RKO (cell line): ENCODE measurements at places on chromosomes 5 and 9.

DNA sequence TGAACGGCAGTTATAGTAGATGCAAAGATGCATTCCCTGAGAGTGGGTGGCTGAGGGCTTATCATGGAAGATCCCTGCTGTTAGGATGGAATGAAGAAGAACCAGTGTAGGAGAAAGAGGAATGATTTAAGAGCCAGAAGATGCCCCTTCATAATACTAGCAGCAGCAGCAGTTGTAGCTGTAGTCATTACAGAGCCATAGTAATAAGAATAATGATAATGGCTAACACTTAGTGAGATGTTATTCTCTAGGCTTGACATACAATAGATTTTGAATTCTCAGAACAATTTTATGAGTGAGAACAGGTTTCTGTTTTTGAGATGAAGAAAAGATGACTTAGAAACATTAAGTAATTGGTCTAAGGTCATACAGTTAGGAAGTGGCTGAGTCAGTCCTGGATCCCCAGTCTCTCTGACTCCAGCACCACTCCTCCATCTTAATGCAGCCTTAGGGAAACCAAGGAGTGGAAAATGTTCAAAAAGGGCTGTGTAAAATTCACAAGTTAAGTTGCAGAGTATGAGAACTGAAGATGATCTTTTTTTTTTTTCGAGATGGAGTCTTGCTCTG lies 459.4 kb upstream of the SGCD start:
- no peak for DNase-seq

GRCh38 chr5:175252234-175252805 lies 191.7 kb downstream of the DRD1 start:
- DNase-seq = no peak

DNA sequence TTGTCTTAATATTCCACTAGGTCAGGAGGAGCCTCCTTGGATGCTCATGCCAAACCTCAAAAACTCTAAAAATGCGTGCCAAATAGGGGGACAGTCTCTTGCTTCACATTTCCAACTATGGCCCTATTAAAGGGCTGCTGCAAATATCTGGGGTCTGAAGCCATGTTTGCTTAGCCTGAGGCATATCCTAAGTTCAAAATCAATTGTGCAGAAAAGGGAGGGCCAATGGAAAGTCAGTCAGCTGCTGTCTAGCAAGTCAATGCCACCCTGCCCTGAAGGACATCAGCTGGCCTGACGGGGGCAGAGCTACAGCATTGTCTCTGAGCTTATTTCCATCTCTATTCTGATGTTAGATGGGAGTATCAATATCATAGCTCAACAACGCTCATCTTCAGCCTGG lies 93.6 kb downstream of the SH3TC2 start:
- no peak for DNase-seq

DNA sequence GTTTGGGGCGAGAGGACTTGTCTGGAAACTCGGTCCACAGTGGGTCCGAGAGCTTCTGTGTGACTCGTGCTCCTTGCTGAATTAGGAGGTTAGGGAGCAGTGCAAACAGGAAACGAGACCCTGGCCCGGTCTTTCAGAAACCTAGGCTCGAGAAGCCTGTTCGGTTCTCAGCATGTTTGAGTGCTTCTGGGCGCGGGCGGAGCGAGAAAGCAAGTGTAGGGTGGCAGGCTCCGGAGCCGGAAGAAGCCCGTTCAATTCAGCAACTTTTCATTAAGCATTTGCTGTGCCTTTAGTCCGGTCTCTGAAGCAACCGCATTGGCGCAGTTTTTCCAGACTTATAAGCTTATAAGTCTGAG lies 547 bp downstream of the CLTA start:
- DNase-seq = peak; percentile 28

GRCh38 chr5:21199087-21199486 lies 1211.1 kb upstream of the CDH18 start:
- DNase-seq = no peak

- DNase-seq = no peak
These were observed 146.5 kb downstream of the NSG2 start for GRCh38 chr5:174191850-174192655.

DNA sequence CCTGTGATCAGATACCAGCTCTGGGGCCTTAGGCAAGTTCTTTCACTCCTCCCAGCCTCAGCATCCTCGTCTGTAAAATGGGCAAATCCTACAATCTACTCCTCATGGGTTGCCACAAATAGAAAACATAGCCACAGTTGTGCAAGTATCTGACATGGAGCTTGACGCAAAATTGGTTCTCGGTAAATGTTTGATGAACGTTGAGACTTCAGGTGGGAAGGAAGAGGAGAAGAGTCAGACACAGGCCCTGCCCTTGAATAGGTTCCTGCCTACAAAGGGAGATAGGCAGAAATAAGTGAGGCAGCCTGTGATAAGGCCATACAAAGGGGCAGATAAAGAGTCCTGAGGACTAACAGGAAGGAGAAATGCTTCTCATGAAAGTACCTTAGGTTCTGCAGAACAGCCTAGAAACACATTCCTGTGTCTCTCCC lies 26.1 kb upstream of the CPEB4 start:
- no peak for DNase-seq
